ENCODE measurements at places on chromosomes 11 and 22.

GRCh38 chr11:120707098-120707497 is 195.6 kb downstream of the GRIK4 start:
- DNase-seq: no peak

- no peak for DNase-seq
Observed at GRCh38 chr22:37633089-37633624, 6.3 kb upstream of the SH3BP1 start.

DNA sequence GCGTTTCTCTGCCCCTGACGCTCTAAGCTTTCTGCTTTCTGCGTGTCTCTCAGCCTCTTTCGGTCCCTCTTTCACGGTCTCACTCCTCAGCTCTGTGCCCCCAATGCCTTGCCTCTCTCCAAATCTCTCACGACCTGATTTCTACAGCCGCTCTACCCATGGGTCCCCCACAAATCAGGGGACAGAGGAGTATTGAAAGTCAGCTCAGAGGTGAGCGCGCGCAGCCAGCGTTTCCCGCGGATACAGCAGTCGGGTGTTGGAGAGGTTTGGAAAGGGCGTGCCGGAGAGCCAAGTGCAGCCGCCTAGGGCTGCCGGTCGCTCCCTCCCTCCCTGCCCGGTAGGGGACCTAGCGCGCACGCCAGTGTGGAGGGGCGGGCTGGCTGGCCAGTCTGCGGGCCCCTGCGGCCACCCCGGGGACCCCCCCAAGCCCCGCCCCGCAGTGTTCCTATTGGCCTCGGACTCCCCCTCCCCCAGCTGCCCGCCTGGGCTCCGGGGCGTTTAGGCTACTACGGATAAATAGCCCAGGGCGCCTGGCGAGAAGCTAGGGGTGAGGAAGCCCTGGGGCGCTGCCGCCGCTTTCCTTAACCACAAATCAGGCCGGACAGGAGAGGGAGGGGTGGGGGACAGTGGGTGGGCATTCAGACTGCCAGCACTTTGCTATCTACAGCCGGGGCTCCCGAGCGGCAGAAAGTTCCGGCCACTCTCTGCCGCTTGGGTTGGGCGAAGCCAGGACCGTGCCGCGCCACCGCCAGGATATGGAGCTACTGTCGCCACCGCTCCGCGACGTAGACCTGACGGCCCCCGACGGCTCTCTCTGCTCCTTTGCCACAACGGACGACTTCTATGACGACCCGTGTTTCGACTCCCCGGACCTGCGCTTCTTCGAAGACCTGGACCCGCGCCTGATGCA is at the start of gene MYOD1:
Gene MYOD1 (plus strand): TSS at position 544 of the 910 bp plus-strand sequence. CDS start 212 bp downstream, at position 756.
- no peak for DNase-seq

DNA sequence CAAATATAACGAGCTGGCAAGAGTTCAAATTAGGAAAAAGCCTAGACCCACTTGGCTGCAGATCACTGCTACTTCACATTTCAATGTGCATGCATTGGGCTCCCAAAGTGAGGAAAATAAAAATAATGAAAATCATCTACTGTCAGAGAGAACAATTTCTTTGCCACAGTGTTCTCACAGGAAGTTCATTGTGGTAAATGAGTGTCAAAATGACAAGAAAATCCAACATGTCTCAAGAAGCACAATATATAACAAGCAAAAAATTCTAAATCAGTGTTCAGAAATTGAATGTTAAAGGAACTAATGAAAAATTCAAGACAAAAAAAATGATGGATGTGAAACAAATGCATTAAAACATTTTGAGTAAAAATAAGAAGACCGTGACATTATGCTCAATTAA is 31.3 kb downstream of the RCN1 start:
- DNase-seq: no peak

DNA sequence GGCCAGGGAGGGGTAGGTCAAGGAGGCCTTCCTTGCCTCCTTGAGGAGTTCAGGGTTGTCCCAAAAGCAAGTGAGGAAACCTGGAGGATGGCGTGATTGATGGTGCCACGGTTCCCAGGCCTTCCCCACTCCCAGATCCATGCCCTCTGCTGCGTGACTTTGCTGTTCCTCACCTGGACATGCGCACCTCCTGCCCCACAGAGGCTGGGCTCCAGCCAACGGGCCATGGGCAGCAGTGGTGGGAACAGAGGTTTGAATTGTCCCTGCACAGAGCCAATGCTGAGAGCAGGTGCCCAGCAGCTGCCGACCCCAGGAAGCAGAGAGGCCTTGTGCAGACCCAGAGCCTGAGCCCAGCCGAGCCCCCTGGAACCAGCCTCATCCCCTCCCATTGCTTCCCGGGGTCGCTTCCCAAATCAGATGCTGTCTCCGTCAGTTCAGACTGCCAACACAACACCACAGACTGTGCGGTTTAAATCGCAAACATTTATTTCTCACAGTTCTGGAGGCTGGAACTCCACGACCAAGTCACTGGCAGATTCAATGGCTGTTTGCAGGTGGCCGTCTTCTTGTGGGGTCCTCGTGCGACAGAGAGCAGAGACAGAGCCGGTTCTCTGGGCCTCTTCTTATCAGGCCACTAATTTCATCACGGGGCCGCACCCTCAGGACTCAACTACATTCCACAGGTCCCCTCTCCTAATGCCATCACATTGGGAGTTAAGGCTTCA is 6.2 kb upstream of the LINC01488 start:
- DNase-seq: no peak

- DNase-seq: no peak
Observed at GRCh38 chr11:7451520-7451919, 33.8 kb upstream of the OLFML1 start.

DNA sequence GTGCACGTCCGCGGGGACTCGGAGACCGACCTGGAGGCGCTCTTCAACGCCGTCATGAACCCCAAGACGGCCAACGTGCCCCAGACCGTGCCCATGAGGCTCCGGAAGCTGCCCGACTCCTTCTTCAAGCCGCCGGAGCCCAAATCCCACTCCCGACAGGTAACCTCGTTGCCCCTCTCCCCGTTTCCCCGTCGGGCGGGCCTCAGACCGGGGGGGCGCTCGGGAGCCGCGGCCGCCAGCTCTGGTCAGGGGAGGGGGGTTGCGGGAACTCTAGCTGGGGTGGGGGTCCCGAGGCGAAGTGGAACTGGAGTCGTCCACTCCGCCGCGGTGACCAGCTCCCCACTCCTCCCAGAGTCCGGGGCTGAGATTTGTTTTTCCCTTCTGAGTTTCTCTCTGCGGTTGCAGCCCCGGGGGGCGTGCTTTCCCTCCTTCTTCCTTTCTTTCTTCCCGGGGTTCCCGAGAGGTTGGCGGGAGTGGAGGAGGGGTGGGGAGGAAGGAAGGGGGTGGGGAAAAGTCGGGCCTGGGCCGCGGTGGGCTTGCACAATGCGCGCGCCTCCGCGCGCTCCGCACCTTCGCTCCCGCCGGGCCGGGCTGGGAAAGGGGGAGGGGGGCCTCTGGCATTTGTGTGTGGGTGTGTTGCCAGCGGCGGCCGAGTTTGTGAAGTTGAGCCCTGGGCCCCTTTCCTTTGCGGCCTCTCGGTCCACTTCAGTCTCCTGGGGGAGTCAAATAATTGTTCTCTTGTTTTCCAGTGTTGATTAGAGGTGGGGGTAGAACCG is 952 bp downstream of the YAP1 start:
- no peak for DNase-seq

- DNase-seq: no peak
Observed at GRCh38 chr11:2725368-2726300, 25.8 kb upstream of the KCNQ1OT1 start.

DNA sequence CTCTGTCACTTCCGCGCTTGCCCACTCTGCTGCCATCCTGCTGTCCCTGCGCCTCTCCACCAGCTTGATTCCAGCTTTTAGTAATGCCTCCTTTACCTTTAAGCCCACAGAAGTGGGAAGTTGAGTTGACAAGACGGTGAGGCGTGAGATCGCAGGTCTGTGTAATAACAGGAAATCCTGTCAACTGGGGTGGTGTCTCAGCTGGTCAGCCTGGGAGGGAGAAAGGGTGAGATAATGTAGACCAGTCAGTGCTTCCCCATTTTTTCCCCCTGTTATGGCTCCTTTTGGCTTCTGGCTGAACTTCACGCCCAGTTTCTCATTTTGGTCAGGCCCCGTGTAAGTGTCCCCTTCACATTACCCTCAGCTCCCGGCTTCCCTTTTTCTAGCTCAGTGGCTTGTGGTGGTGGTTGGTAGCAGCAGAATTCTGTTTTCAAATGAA is 98.9 kb downstream of the TRAF6 start:
- no peak for DNase-seq
